ENCODE measurements at places on chromosomes 4 and X. TPM values are rescaled to one million over a fixed set of nuclear protein-coding genes. Genes with fewer than 3 reads are reported as not detected.

GRCh38 chrX:55801811-55802210 is 84.3 kb downstream of the RRAGB start:
- H3K4me3 ChIP-seq = no peak overlapping the region
- DNase-seq = no peak
- H3K27ac ChIP-seq = no peak overlapping the region

DNA sequence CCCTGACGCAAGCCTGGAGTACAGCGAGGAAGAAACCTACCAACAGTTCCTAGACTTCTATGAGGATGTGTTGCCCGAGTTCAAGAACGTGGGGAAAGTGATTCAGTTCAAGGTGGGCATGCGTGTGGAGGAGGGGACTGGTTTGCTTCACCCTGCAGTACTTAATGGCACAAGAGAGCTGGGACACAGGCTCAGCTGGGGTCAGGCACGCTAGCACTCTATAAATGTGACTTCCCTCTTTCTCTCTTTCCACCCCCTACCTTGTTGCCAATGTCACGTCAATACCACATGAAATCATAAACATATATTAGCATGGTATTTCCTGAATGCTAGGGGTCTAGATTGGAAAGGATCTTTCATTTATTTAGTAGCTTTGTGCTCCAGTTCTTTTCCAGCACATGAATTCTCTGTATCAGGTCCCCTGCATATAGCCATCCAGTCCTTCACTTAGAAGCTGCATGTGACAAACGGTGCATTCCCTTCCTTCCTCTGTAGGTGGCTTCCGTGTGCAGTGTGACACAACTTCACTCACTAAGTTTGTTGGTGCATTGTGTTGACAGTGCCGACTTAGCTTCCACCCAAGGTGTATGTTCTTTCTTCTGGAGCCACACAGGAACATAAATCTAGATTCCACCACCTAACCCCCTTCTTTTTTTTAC is 25.6 kb downstream of the ZRSR2 start:
- H3K27ac ChIP-seq = no peak overlapping the region
- no peaks in the 10 kb centered on the region for H3K27me3 ChIP-seq
- no peak overlapping the region for H3K4me3 ChIP-seq
- no peaks in the 10 kb centered on the region for H3K4me1 ChIP-seq
- peaks cover 8% of the 10 kb centered on the region for H3K36me3 ChIP-seq
- DNase-seq = no peak

NUP62CL gene
- 5.5 TPM for total RNA-seq

- no peaks in the 10 kb centered on the region for H3K27me3 ChIP-seq
- H3K36me3 ChIP-seq = no peaks in the 10 kb centered on the region
- DNase-seq = no peak
- H3K4me1 ChIP-seq = peaks cover 13% of the 10 kb centered on the region
Observed at GRCh38 chrX:53442322-53442631, 8.1 kb upstream of the HSD17B10 start.

GRCh38 chrX:32937043-32937442 is 274.3 kb downstream of the DMD start:
- no peaks in the 10 kb centered on the region for H3K36me3 ChIP-seq
- H3K4me1 ChIP-seq = no peaks in the 10 kb centered on the region
- no peak for DNase-seq

MAGEA2 gene
- total RNA-seq = not detected
